ENCODE measurements at places on chromosomes 7 and 10.

GRCh38 chr10:74227697-74228424, 76.8 kb downstream of the ADK start:
- DNase-seq = no peak

- no peak for DNase-seq
Observed at GRCh38 chr7:41861642-41862041, 158.8 kb upstream of the INHBA start.

GRCh38 chr7:29197916-29198315, 3.3 kb downstream of the CHN2 start:
- DNase-seq = no peak

- DNase-seq = no peak
Observed at GRCh38 chr10:75263806-75264205, 28.0 kb upstream of the COMTD1 start.

- no peak for DNase-seq
Observed at GRCh38 chr7:85172530-85172941, 14.3 kb downstream of the SEMA3D start.

DNA sequence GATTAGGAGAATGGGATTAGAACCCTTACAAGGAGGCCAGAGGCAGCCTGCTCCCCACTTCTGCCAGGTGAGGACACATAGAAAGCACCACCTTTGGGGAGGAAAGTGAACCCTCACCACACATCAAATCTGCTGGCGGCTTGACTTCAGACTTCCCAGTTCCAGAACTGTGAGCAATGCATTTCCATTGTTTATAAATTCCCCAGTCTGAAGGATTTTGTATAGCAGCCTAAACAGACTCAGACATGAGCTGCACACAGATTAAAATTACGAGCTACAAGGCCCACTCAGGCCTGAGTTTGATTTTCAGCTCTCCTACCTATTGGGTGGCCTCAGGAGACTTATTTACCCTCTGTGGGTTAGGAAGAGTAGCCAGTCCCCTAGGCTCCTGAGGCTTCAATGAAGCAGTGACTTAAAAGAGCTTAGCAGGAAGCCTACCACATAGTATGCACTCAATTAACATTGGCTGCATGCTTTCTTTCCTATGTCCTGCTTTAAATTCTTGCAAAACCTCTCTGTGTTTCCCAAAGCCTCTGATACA, 350.7 kb upstream of the ZMIZ1 start:
- no peak for DNase-seq

GRCh38 chr7:154633641-154634040, 369.3 kb downstream of the PAXIP1 start:
- DNase-seq = no peak

DNA sequence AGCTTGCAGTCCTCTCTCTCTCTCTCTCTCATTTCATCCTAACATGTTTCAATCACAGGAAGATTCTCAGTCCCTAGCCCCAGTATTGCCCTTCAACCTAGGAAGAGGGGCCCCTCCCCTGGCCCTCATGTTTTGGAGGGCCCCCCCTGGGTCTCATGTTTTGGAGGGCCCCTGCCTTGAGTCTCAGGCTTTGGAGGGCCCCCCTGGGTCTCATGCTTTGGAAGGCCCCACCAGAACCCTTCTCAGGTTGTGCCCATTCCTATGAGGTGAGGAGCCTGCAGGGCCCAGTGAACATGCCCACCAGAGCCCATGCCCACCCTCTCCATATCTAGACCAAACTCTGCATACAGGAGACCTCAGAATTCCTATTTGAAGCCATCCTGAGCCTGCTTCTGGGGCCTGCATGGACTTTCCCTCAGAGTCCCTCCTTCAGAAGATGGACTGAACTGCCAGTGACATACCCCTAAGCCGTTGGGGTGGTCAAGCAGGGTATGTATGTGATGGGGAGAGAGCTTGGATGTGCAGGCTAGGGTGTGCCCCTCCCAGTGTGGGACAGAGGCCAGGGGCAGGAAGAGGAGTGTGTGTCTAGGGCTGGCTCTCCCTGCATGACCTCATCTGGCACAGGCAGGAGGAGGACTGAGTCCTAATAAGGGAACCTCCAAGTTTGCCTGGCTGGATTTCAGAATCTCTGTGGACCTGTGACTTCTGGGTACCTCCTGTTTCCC, 8.1 kb upstream of the VDAC2 start:
- DNase-seq = no peak

GRCh38 chr10:8539056-8539455, 484.6 kb downstream of the GATA3 start:
- DNase-seq = no peak

DNA sequence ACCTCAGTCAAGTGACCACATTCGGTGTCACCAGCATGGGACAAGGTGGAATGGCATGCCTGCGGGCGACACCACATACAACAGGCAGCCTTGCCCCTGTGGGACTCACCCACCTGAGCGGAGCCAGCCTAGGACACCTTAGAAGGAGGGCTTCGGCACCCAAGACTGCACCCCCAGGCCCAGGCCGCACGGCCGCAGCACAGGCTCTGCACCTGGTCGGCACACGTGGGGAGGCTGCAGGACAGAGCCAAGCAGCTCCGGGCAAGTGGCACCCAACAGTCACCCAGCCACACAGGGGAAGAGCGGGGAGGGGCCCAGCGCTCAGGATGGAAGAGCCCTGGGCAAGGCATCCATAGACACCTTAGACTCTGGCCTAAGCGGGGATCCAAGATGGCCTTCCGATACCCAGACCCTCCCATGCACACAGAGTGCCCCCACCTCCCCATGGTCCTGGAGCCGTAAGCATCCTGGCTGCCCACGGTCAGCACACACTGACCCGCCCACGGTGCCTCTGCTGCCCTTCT, 16.1 kb upstream of the GPER1 start:
- no peak for DNase-seq

GRCh38 chr7:45132708-45133320, 21.3 kb upstream of the TBRG4 start:
- DNase-seq = no peak

DNA sequence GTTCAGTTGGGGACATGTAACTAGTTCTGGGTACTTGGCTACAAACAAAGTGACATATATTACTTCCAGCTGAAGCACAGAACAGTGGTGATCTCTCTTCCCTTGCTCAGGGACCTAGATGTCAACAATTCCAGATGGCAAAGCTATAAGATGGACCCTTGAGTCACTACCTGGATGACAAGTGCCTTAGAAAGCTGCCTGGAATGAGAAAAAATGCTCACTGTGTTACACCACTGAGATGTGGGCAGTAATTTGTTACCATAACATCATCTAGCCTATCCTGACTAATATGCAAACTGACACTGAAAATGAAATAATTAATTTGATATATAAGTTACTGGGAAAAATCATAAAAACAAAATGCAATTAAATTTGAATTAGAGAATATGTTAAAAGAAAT, 16.4 kb upstream of the CTTNBP2 start:
- DNase-seq = no peak

DNA sequence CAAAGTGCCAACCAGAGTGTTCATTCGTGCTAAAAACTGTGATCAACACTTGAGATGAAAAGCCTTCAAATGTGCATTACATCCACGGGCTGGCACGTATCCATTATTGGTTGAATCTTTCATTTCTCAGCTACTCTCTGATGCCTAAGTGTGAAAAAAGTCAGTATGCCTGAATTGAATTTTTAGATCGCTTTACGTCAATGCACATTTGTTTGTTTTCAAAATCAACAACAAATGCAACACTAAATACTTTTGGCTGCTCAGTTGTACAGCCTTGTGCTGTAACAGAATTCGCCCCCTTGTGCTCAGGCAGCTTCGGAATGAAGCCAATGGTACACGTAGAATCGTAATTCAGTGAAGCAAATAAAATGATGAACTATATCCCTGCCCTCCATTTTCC, 446.5 kb upstream of the NRP1 start:
- DNase-seq = no peak

DNA sequence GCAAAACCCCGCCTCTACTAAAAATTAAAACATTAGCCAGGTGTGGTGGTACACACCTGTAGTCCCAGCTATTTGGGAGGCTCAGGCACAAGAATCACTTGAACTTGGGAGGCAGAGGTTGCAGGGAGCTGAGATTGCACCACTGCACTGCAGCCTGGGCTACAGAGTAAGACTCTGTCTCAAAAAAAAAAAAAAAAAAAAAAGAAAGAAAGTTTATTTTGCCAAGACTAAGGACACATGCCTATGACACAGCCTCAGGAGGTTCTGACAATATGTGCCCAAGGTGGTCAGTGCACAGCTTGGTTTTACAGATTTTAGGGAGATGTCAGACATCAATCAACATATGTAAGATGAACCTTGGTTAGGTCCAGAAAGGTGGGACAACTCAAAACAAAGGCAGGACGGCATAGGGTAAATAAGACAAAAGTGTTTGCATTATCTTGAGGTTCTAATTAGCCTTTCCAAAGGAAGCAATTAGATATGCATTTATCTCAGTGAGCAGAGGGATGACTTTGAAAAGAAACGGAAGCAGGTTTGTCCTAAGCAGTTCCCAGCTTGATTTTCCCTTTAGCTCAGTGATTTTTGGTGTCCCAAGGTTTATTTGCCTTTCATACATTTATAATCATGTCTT, 20.7 kb upstream of the OTUD1 start:
- DNase-seq = no peak

- no peak for DNase-seq
Observed at GRCh38 chr7:72078301-72078700, 333.8 kb downstream of the CALN1 start.

DNA sequence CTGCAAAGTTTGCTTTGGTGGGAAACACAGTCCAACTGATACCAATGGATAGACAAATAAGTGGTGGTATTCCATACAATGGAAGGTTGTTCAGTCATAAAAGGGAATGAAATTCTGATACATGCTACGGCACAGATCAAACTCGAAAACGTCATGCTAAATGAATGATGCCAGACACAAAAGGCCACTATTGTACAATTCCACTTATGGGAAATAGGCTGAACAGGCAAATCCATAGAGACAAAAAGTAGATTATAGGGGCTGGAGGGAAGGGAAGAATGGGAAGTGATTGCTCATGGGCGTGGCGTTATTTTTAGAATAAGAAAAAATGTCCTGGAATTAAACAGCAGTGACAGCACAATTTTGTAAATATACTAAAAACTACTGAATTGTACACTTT, 66.0 kb upstream of the FOXK1 start:
- DNase-seq = no peak

DNA sequence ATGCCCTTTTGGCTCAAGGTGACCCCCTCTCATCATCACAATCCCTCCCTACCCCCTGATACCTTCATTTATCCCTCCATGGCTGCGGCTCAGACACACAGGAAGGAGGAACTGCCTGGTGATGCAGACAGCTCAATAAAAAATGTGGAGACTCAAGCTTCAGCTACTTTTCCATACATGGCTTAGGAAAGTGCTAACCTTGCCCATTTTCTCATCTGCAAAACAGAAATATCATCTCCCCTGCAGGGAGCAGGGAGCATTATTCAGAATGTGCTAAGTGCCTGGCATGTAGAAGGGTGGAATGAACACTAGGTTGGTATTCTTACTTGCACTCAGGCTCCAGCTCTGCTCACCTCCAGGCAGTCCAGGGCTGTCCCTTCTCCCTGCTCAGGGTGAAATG, 23.8 kb downstream of the CXCL12 start:
- no peak for DNase-seq

GRCh38 chr7:94344826-94345225, 49.9 kb upstream of the COL1A2 start:
- DNase-seq = no peak

DNA sequence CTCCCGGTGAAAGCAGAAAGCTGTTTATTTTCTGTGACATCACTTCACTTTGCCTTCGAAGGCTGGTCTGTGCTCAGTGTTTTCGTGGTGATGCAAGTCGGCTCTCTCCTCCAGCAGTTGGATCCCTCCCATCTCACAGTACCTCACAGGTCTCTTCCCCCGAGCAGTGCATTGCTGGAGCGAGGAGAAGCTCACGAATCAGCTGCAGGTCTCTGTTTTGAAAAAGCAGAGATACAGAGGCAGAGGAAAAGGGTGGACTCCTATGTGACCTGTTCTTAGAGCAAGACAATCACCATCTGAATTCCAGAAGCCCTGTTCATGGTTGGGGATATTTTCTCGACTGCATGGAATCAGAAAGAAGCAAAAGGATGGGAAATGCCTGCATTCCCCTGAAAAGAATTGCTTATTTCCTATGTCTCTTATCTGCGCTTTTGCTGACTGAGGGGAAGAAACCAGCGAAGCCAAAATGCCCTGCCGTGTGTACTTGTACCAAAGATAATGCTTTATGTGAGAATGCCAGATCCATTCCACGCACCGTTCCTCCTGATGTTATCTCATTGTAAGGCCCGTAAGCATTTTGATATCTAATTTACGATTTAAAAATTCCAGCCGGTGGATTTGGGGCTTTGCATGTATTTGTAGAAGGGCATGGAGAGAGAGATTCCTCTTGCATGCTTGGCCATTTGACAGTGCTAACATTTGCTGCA, at the start of gene LGI1:
LGI1 (plus strand) TSS at position 136 of the 707 bp plus-strand sequence; CDS start at position 345, 209 bp downstream.
- no peak for DNase-seq

- no peak for DNase-seq
Observed at GRCh38 chr7:2212906-2213305, 19.8 kb downstream of the MAD1L1 start.

DNA sequence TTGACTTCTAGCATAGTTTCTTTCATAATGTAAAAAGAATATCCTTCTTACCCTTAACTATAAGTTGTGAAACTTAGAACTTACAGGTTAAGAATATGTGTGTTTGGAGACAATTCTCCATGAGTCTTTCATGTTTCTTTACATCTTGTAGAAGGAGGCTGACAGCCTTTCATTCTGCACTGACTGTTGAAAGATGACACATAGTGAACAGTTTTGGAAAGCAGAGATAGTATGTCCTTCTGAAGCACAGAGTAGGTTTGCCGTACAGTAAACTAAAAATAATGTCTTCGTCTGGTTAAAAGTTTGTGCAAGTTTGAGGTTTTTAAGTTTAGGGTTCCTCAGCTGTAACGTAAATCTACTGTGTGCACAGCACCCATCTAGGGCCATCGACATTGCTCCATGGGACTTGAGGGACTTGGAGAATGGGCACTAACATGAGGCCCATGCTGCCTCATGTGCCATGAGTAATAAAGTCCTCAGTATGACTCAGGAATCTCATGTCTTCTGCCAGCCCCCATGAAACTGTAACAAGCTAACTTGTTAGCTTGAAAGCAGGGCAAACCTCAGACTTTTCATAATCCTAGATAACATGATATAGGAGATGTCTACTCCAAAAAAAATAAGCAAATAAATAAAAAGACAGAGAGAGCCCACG, 24.5 kb upstream of the ELAPOR2 start:
- DNase-seq = no peak

DNA sequence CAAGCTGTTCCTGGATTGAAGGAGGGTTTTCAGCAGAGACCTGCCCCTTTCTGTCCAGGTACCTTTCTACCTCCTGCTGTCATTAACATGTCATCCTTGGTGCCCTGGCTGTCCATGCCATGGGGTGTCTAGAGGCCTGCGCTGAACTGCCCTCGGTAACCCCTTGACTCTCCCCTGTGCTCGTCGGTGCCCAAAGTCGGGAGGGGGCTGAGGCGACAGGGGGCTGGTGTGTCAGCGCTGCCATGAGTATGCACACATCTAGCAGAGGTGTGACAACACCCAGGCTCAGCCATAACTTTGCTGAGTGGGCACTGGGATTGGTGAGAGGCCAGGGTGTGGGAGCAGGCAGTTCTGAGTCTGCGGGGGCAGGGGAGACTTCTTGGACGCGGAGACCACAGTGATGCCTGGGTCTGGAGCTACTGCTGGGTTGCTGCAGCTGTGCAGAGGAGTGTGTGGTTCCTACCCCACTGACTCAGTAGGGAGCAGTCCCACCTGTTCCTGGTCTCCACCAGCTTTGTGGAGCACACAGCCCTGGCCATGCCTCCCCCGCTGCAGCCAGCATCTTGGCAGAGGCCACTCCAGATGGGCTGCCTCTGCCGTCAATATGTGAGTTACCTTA, 376.2 kb upstream of the SEMA3C start:
- no peak for DNase-seq

- no peak for DNase-seq
Observed at GRCh38 chr7:142450206-142450605, 192.3 kb upstream of the PRSS58 start.

GRCh38 chr7:107751113-107751512, 7.2 kb downstream of the CBLL1 start:
- DNase-seq = no peak
